ENCODE measurements at places on chromosomes 3 and 15.
A peak's percentile ranks its signal among the peaks of the same experiment; 100 is the strongest.

- no peaks in the 10 kb centered on the region for H3K4me1 ChIP-seq
- no peaks in the 10 kb centered on the region for H3K36me3 ChIP-seq
- H3K27me3 ChIP-seq, result no peaks in the 10 kb centered on the region
These were observed 228.7 kb upstream of the ZNF385D start for GRCh38 chr3:21979706-21980105.

DNA sequence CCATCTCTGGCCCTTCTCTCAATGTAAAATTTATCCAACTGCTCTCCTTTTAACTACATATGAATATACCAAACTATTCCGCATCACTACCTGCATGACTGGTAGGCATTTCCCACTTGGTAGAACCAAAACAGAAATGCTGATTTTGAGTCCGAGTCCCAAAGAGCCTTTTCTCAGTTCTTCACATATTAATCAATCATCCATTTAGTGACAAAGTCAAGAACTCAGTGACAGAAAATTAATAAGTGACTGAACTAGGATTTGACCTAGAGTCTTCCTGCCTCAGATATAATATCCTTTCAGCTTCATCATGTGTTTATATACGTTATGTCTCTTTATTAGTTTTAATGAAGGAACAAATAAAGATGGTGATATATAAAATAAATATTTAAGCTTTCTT, 700.6 kb upstream of the GOLIM4 start:
- no peak overlapping the region for H3K27ac ChIP-seq
- no peaks in the 10 kb centered on the region for H3K36me3 ChIP-seq
- no peaks in the 10 kb centered on the region for H3K4me1 ChIP-seq
- DNase-seq, result no peak
- no peak overlapping the region for H3K4me3 ChIP-seq

- no peaks in the 10 kb centered on the region for H3K36me3 ChIP-seq
- peaks cover 13% of the 10 kb centered on the region for H3K27me3 ChIP-seq
- no peak overlapping the region for H3K4me3 ChIP-seq
- H3K27ac ChIP-seq, result no peak overlapping the region
- no peak for DNase-seq
These were observed 300.1 kb downstream of the RORA start for GRCh38 chr15:60928970-60929369.

DNA sequence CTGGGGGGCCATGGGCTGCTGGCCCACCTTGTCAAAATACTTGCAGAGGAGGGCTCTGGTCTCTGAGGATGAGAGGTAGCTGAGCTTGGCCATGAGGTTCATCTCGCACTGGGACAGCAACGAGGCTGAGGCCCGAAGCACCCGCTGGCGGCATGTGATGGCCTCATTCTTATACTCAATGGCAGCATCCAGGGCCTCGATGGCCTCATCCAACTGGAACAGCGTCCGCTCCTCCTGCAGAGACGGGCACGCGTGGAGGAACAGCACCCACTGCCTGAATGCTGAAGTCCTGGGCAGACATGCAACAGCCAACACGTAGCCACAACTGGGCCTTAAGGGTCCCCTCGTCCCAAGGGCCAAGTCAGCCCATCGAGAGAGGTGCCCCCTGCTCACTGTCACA, 25.0 kb downstream of the KIF7 start:
- H3K27me3 ChIP-seq, result peaks cover 9% of the 10 kb centered on the region
- no peak overlapping the region for H3K27ac ChIP-seq
- no peak overlapping the region for H3K4me3 ChIP-seq

- no peak for DNase-seq
- H3K27ac ChIP-seq, result no peak overlapping the region
- H3K27me3 ChIP-seq, result peaks cover 23% of the 10 kb centered on the region
- no peaks in the 10 kb centered on the region for H3K36me3 ChIP-seq
These were observed 6.8 kb upstream of the SNRK start for GRCh38 chr3:43279532-43279931.

GRCh38 chr3:185029086-185029485, 123.8 kb downstream of the C3orf70 start:
- no peaks in the 10 kb centered on the region for H3K27me3 ChIP-seq
- H3K27ac ChIP-seq, result no peak overlapping the region
- H3K4me1 ChIP-seq, result no peaks in the 10 kb centered on the region
- DNase-seq, result no peak
- peaks cover 11% of the 10 kb centered on the region for H3K36me3 ChIP-seq
- no peak overlapping the region for H3K4me3 ChIP-seq

- no peak for DNase-seq
- H3K36me3 ChIP-seq, result no peaks in the 10 kb centered on the region
- peaks cover 14% of the 10 kb centered on the region for H3K27me3 ChIP-seq
- H3K27ac ChIP-seq, result no peak overlapping the region
- H3K4me3 ChIP-seq, result no peak overlapping the region
These were observed 343.5 kb upstream of the TRIM42 start for GRCh38 chr3:140334132-140334929.

DNA sequence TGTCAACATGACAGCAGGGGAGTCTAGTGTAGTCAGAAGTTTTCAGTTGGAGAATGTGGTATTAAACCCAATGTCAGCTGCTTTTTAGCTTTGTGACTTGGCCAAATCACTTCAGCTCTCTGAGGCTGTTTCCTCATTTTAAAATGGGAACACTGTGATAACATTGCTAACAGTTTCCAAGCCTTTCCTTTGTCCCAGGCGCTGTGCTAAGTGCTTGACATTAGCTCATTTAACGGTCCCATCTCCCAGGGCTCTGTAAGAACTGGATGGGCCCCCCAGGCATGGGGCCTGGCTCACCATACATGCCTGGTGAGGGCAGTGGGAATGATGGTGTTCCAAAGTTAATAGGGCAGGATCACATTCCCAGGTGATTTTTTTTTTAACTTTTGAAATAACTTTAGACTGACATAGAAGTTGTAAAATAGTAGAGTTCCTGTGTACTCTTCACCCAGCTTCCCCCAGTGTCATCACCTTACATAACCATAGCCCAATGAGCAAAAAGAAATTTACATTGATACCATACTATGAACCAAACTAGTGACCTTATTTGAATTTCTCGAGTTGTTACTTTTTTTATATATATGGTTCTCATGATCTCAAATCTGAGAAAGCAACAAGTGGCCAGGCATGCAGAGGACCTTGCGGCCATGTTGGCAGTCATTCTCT, 7.7 kb downstream of the RASL12 start:
- no peaks in the 10 kb centered on the region for H3K36me3 ChIP-seq
- no peak overlapping the region for H3K4me3 ChIP-seq
- DNase-seq, result no peak
- peaks cover 24% of the 10 kb centered on the region for H3K27me3 ChIP-seq
- H3K27ac ChIP-seq, result no peak overlapping the region
- H3K4me1 ChIP-seq, result no peaks in the 10 kb centered on the region

DNA sequence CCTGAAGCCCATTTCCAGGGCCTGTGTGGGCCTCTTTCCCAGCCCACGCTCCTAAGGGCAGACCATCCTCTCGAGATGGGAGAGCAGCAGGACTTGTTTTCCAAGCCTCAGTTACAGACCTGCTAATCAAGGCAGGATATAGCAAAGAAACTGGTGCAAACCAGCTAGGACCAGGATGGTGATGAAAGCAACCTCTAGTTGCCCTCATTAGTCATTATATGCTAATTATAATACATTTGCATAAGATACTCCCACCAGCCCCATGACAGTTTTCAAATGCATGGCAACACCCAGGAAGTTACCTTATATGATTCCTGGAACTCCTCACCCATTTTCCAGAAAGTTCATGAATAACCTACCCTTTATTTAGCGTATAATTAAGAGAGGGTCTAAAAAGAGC, 34.4 kb upstream of the TRH start:
- no peak for DNase-seq
- peaks cover 16% of the 10 kb centered on the region for H3K27me3 ChIP-seq
- H3K4me1 ChIP-seq, result peaks cover 9% of the 10 kb centered on the region

DNA sequence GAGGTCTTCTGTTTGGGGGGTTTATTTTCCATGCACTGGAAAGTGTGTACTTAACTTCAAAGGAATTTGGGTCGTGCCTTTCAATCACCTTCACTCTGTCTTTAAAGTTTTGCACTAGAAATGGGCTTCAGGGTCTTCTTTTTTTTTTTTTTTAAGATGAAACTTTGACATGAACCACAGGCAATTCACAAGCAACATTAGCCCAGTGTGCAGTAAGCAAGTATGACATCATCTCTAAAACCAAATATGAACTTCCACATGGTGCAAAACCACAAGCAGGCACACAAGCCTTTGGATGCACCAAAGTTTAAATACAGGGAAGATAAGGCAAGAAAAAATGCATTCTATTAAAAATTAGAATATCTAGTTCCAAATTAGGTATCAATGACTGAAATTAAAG, 381.9 kb downstream of the ERC2 start:
- H3K4me1 ChIP-seq, result no peaks in the 10 kb centered on the region
- H3K27ac ChIP-seq, result no peak overlapping the region
- no peak for DNase-seq

GRCh38 chr3:45986303-45986982, 9.2 kb downstream of the FYCO1 start:
- peak overlapping the region; percentile 69 for H3K27ac ChIP-seq
- H3K4me1 ChIP-seq, result peaks cover 76% of the 10 kb centered on the region
- no peaks in the 10 kb centered on the region for H3K27me3 ChIP-seq
- peak overlapping the region; percentile 32 for H3K4me3 ChIP-seq
- no peak for DNase-seq

GRCh38 chr3:192449036-192449435, 278.3 kb downstream of the FGF12 start:
- no peak overlapping the region for H3K4me3 ChIP-seq
- no peaks in the 10 kb centered on the region for H3K4me1 ChIP-seq
- H3K36me3 ChIP-seq, result no peaks in the 10 kb centered on the region
- no peaks in the 10 kb centered on the region for H3K27me3 ChIP-seq
- no peak for DNase-seq
- no peak overlapping the region for H3K27ac ChIP-seq

DNA sequence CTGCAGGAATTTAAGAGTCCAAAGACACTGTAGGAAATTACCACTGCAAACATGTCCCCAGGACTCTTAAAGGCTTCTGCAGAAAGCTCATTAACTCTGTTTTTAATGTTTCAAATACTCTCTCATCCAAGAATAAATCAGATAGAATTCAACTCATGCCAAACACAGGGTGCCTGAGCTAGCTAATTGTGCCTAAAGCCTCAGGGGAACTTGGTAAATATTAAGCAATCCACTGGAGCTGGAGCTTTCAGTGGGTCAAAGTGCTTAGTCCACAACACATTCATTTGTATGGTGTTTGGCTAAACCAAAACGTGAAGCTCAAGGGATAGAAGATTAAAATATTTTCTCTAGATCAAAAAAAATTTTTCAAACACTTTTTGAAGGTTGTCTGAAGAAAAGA, 131.4 kb downstream of the THRB start:
- H3K27ac ChIP-seq, result no peak overlapping the region
- no peaks in the 10 kb centered on the region for H3K4me1 ChIP-seq
- DNase-seq, result no peak
- no peaks in the 10 kb centered on the region for H3K36me3 ChIP-seq
- no peaks in the 10 kb centered on the region for H3K27me3 ChIP-seq

GRCh38 chr3:10703875-10704274, 112.2 kb upstream of the SLC6A11 start:
- H3K4me3 ChIP-seq, result no peak overlapping the region
- peaks cover 83% of the 10 kb centered on the region for H3K27me3 ChIP-seq
- H3K4me1 ChIP-seq, result peaks cover 8% of the 10 kb centered on the region
- no peak for DNase-seq
- H3K27ac ChIP-seq, result no peak overlapping the region

GRCh38 chr3:120049881-120050539, 44.2 kb downstream of the GSK3B start:
- peaks cover 73% of the 10 kb centered on the region for H3K4me1 ChIP-seq
- H3K27ac ChIP-seq, result peak overlapping the region; percentile 72
- no peaks in the 10 kb centered on the region for H3K27me3 ChIP-seq
- H3K36me3 ChIP-seq, result no peaks in the 10 kb centered on the region
- DNase-seq, result no peak

- DNase-seq, result peak; percentile 46
- H3K27ac ChIP-seq, result peak overlapping the region; percentile 87
- H3K4me1 ChIP-seq, result peaks cover 73% of the 10 kb centered on the region
- peak overlapping the region; percentile 90 for H3K4me3 ChIP-seq
- no peaks in the 10 kb centered on the region for H3K27me3 ChIP-seq
These were observed 25.2 kb downstream of the OXNAD1 start for GRCh38 chr3:16290007-16290826.

GRCh38 chr3:186107215-186108105, 1.4 kb downstream of the ETV5 start:
- H3K4me3 ChIP-seq, result peak overlapping the region; percentile 90
- H3K27ac ChIP-seq, result no peak overlapping the region
- no peak for DNase-seq

- no peak for DNase-seq
- no peak overlapping the region for H3K27ac ChIP-seq
- H3K4me3 ChIP-seq, result no peak overlapping the region
- no peaks in the 10 kb centered on the region for H3K36me3 ChIP-seq
- no peaks in the 10 kb centered on the region for H3K27me3 ChIP-seq
These were observed 24.0 kb upstream of the DGKG start for GRCh38 chr3:186385856-186386602.

DNA sequence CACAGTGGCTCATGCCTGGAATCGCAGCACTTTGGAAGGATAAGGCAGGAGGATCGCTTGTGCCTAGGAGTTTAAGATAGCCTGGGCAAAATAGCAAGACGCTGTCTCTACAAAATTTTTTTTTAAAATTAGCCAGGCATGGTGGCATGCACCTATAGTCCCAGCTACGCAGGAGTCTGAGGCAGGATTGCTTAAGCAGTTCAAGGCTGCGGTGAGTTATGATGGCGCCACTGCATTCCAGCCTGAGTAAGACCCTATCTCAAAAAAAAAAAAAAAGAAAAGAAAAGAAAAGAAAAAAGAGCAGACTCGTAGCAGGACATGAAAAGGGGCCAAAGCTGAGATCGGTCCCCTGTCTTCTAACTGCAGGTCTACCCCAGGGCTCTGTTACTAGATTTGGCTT, 18.9 kb downstream of the SRGAP3 start:
- no peak for DNase-seq
- H3K4me1 ChIP-seq, result no peaks in the 10 kb centered on the region
- H3K4me3 ChIP-seq, result no peak overlapping the region
- no peaks in the 10 kb centered on the region for H3K36me3 ChIP-seq
- H3K27me3 ChIP-seq, result peaks cover 9% of the 10 kb centered on the region

DNA sequence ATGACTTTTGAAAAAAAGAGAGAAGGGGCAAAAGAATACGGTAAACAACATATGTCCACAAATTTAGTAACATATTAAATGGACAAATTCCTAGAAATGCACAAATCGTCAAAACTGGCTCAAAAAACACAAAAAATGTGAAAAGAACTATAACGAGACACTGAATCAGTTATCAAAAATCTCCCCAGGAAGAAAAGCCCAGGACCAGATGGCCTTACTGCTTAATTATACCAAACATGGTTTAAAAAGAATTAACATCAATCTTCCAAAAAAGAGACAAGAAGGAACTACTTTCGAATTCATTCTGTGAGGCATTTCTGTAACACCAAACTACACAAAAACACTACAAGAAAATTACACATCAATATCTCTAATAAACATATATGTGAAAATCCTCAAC, 117.4 kb downstream of the STAG1 start:
- DNase-seq, result no peak
- H3K27me3 ChIP-seq, result no peaks in the 10 kb centered on the region
- H3K4me3 ChIP-seq, result no peak overlapping the region
- H3K4me1 ChIP-seq, result peaks cover 52% of the 10 kb centered on the region
- no peak overlapping the region for H3K27ac ChIP-seq
- peaks cover 2% of the 10 kb centered on the region for H3K36me3 ChIP-seq

Data from central memory CD8-positive, alpha-beta T cell (primary cell).